ENCODE measurements at places on chromosomes 7 and 10. TPM values are rescaled to one million over a fixed set of nuclear protein-coding genes. Genes with fewer than 3 reads are reported as not detected.

- DNase-seq, result peak; percentile 75
Measured at GRCh38 chr7:107180378-107180777, 11.6 kb downstream of the HBP1 start.

DNA sequence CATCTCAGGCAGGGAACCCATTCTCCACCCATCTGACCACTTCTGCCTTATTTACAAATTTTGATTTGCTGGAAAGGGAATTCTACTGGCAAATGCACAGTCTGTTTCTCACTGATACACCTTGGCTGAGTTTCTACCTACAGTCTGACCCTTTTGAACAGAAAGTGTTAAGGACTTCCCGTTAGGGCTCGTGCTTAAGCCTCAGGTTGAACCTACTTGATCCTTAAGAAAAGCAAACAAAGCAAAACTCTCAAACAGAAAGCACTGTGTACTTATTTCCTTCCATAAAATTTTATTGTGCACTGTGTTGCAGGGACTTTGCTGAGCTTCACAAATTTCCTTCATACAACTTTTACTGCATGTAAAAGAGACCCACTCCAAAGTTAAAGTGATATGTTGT lies 367.8 kb downstream of the NRG3 start:
- DNase-seq, result no peak

GRCh38 chr10:25934621-25935139 lies 651 bp downstream of the MYO3A start:
- DNase-seq, result no peak

GRCh38 chr7:155323001-155323638 lies 25.4 kb downstream of the INSIG1 start:
- no peak for DNase-seq

- no peak for DNase-seq
Measured at GRCh38 chr10:70594161-70594560, 8.4 kb downstream of the PRF1 start.

GRCh38 chr10:53009961-53010907 lies 237.7 kb upstream of the MBL2 start:
- DNase-seq, result no peak

- DNase-seq, result no peak
Measured at GRCh38 chr7:16619979-16620408, 25.6 kb downstream of the ANKMY2 start.

GRCh38 chr10:5033061-5033778 lies 29.6 kb upstream of the AKR1C2 start:
- peak; percentile 42 for DNase-seq

DNA sequence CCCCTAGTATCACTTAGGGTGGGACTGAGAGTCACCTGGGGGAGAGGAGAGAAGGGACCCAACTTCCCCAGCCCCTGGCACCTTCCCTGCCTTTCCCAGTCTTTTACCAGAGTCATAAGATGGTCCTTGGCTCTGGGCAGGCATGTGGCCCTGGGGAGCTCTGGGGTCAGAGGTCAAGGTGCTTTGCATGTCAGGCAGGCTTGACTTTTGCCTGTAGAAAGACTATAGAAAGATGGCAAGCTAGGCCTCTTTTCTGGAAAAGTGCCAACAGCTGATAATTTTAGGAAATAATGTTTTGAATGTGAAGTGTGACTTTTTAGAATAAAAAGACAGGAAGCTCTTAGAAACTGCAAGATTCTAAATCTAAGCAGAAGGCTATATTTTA lies 67.5 kb downstream of the MKI67 start:
- DNase-seq, result no peak

DNA sequence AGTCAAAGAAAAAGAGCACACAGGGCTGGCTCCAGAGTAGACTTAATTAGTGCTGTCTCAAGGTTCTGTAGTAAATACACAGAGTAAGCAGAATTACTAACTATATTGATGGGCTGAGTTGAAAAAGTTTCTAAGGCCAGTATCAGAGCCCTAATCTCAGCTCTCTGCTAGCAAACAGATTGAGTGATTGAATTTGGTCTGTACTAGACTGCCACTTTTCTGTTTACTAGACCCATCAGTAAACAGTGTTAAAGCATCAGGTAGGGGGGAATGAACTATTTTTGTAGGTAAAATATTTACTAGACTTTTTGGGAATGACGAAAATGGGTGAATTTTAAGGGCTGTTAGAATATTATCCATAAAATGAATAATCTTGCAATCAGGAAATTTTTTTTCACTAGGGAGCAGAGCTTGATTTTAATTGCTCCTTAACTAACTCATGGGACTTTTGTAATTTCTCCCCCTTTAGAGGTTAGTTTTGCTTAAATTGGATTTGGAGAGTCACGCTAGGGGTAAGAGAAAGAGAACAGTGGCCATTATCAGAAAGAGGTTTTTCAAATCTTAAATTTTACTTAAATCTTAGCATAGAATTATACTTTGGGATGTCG lies 37.3 kb upstream of the RASGEF1A start:
- DNase-seq, result no peak

DNA sequence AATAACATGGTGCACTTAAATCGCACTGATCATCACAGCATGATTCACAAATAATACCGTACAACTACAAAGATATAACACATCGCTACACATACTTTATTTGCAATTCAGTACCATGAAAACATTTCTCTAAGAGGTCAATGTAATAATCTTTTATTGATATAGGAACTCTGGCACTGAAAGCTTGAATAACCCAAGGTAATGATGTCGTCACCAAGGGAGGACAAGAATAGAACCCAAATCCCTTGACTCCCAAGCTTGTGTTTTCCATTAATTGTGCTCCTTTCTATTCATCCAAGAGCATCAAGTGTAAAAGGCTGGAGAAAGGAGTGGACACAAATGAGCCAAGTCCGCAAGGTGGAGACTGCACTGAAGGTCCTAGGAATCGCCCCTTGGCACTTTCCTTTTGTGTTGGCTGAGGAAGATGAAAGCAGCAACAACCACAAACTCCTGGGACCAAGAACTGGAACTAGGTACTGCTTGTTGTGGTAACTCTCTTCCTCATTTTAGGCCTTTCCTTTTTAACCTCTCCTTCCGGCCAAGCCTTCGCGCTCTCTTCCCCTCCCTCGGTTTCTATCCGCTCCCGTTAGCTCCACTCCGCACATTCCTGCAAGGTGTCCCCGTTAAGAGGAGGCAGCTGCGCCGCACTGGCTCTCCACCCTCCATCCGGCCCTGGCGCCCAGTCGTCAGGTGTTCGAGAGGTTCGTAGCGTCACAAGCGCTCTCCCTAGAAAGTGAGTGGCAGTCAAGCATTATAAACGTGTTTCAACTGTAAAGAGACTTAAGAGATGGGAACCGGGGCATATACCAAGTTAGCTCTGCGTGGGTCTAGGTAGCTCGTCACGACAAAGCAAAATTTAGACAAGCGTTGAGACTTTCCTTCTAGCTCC lies 1.0 kb upstream of the CBLL1 start:
- DNase-seq, result no peak

- no peak for DNase-seq
Measured at GRCh38 chr7:7639847-7640220, 718 bp upstream of the UMAD1 start.

DNA sequence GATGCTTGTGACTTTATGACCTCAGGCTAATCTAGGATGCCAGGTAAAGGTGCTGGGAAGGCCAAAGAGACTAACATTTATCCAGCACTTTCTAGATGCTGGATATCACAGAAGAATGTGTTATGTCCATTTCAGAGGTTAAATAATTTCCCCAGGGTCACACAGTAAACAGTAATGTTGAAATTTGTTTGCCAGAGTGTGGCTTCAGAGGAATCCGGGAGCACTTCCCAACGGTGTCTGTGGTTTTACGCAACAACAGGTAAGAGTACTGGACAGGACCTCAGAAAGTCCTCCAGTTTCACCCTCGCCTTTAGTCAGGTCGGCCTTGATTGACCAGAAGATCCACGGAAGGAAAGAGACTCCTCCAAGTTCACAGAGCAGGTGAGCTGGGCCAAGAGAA lies 1.7 kb downstream of the SHTN1 start:
- no peak for DNase-seq

DNA sequence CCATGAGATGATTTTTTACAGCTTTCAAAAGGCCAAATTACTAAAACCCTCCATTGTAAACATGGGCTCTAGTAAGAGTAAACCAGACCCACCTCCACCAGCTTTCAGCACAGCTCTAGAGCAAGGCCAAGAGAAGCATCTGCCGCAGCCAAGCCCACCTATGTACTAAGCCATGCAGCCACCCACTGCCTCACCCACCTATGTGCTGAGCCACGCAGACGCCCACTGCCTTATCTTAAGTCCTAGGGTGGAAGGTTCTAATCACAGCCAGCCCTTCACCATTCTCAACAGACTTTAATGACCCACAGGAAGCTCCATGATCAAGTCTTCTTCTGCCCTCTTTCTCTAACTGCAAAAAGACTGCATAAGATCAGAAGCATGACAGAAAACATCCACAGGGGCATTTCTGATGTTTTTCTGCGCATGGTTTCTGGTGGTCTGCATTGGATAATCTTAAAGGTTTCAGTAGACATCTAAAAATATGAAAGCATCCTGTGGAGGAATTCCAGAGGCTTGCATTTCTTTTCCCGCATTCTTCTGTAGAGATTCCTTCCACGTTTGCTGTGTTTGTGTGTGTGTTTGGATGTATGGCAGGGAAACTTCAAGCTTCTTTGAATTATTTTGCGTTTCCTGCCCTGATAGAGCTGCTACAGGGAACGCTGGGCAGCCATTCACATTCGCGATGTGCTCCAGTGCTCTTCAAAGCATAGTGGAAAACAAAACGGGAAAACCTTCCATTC lies 286.1 kb upstream of the KLF6 start:
- DNase-seq, result no peak

- DNase-seq, result no peak
Measured at GRCh38 chr10:131961047-131961776, 20.5 kb downstream of the BNIP3 start.

- DNase-seq, result peak; percentile 24
Measured at GRCh38 chr7:114026486-114027089, 107.8 kb upstream of the PPP1R3A start.

GRCh38 chr10:71335173-71335708 lies 16.2 kb downstream of the SLC29A3 start:
- DNase-seq, result no peak

DNA sequence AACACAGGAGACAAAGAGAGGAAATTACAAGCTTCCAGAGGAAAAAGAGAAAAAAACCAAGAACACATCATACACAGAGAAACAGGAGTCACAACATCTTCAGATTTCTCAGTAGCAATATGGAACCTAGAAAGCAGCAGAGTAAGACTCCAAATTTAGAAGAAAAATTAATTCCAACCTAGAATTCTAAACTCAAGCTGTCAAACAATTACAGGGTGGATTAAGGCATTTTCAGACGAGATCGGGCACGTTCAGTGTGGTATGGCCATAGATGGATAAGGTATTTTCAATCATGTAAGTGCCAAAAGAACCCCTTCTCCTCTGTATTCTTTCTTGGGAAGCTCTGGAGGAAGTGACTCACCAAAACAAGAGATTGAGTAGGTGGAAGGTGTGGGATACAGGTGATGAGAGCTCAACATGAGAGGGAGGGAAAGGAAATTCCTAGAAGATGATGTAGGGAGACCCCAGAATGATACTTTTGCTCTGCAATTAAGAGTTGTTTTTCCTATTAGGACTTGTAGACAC lies 51.6 kb downstream of the FAM204A start:
- DNase-seq, result no peak

DNA sequence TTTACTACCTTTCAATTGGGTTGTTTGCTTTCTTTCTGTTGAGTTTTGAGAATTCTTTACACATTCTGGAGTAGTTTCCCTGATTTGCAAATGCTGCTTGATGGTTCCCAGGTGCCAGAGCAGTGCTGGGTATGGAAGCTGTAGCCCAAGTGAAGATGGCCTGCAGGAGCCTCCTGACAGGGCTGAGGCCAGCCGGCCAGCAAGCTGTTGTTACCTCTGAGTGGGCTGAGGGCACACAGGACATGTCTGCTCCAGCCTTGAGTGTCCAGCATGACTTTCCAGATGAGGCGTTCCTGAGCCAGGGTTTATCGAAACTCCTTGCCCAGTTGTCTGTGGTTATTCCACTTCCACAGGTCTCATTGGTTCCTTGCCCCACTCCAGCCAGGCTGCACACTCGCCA lies 164.6 kb upstream of the TNS3 start:
- DNase-seq, result no peak

DNA sequence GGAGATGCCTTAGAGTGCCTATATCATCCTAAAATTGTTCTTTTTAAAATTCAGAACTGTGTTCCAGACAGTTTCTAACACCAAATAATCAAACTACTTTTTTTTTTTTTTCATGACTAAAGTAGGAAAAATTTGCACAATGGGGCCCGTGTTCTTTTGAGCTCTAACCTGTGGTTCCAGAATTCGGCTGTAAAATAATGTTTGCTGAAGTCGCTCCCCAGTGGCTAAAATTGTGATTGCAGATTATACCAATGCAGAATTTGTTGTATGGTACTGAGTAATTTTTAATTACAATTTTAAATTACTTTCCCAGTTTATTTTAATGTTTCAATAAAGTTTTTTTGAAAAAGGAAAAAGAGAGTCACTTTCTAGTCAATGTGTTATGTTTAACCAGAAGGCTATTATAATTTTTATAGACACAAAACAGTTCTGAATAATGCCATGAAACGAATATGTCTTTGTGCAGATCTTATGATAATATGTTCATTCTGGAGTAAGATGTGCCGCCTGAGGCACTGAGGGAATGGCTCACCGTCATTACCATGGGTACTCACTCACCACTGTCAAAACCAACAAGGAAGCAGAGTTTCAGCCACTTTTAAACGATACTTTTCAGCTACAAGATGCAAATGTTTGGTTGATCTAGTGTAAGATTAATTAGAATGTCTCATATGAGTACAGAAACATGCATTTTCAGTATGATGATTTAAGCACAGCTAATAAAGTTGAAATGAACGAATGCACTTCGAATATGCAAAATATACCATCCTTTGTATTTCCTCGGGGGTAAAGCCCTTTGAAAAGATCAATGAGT lies 173.6 kb downstream of the PRKCQ start:
- no peak for DNase-seq

Gene AMZ1
- polyA plus RNA-seq, result 0.67 TPM

Gene ADRB1
- not detected for polyA plus RNA-seq

Gene INMT
- 6.6 TPM for polyA plus RNA-seq

Gene DPYSL4
- 9.0 TPM for polyA plus RNA-seq

Gene ENO4
- 0.11 TPM for polyA plus RNA-seq

Gene GSDME
- 63.8 TPM for polyA plus RNA-seq

Gene LIPN
- not detected for polyA plus RNA-seq

Gene HOXA3
- 1.6 TPM for polyA plus RNA-seq

Gene CRTAC1
- not detected for polyA plus RNA-seq

Gene LAMTOR4
- 122 TPM for polyA plus RNA-seq
